Left lung (tissue), 14 donors: ENCODE measurements at places on chromosomes 3 and 15.

DNA sequence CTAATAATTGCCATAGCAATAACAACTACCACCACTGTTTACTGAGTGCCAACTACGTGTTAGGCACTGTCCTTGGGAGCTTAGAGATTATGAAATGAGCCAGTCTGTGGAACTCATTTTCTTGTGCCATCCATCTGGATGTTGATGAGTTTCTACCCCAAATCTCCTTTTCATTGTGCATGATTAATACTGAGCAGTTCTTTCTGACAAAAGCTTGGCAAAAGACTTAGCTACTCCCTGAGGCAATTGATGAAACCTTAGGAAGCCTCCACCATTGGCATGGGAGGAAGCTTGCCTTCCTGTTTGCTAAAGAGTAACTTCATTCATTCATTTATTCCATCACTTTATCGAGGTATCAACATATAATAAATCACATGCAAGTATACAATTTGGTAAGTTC is 39.8 kb downstream of the PRICKLE2 start:
- no peak for DNase-seq

- no peak for DNase-seq
These were observed 16.2 kb downstream of the MB21D2 start for GRCh38 chr3:192901435-192901834.

- DNase-seq, result no peak
These were observed 83.1 kb downstream of the PGPEP1L start for GRCh38 chr15:98924401-98925049.

DNA sequence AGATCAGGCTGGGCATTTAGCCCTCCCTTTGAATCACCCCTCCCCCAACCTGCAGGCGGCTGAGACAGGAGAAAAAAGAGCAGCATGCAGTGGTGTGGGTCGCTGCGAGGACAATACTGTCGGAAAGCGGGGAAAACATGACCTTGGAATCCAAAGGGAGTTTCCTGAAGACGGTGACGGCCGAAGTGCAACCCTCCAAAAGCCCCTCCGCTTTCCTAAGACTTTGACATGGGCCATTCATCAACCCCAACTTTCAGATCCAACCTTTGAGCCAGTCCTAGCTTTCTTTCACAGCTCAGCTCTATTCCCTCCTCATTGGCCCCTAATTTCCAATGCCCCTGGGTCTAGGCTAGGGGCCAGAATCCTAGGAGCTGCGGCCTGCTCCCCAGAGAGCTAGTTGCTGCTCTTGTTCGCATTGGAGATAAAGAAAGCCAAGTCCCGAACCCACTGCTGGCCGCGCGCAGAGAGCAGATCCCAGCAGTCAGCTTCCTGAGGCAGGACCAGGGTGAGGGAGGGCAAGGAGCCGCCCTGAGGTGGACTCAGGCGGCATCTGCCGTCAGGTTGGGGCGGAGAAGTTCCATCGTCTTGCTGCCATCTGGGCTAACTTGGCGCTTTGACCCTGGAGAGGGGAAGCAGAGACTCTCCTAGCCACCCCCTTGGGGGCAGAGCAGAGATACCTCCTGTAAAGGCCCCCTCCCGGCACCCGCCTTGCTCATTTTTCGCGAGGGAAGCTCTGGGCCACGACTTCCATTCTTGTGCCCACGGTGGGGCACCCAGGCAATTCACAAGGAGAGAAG is 914 bp downstream of the ZIC4 start:
- no peak for DNase-seq

DNA sequence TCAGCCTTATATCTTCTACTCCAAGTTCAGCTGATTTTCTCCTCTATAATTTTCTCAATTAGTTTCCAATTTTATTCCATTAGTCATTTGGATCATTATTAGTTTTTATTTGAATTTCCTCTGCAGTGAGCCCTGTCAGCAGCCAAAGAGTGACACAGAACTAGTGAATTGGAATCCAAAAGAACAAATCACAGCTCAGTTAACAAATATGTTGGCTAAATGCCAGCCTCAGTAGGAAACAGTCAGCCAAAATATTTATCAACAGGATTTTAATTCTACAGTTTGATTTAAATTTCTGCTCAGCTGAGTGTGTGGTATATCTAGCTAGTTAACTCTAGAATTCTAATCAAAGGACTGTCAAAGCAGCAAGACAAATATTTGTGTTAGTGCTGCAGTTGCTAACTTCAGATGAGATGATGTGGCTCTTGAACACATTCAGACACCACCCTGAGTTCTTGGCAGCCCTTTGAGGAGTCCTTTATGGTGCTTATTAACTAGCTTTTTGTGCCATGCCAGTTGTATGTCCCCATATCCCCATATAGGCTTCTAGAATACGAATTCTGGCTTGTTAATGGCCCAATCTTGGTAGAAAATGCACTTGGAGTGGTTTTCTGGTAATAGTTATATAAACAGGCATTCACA is 194.5 kb downstream of the CPNE4 start:
- DNase-seq, result no peak

DNA sequence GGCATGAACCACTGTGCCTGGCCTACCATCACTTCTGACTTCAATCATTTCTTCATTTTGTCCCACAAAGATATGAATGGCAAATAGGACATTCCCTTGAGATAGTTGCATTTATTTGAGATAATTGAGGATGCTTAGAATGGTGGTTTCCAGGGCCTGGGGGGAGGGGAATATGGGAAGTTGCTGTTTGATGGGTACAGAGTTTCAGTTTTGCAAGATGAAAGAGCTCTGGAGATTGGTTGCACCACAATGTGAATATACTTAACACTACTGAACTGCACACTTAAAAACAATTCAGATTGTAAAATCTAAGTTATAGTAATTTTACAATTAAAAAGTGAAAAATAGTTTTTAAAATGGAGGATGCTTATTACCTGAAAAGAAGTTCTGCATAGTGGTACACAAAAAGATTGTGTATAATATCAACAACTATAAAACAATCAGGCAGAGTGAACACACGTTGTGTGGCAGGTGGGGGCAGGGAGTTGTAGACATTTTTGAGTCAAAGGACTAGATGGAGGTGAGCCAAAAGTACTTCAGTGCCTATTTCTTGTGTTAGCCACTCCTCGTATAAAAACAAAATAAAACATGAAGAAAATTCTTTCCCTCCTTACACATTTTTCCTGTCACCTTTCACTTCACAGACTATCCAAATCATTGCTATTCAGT is 18.5 kb upstream of the RIOX2 start:
- no peak for DNase-seq

DNA sequence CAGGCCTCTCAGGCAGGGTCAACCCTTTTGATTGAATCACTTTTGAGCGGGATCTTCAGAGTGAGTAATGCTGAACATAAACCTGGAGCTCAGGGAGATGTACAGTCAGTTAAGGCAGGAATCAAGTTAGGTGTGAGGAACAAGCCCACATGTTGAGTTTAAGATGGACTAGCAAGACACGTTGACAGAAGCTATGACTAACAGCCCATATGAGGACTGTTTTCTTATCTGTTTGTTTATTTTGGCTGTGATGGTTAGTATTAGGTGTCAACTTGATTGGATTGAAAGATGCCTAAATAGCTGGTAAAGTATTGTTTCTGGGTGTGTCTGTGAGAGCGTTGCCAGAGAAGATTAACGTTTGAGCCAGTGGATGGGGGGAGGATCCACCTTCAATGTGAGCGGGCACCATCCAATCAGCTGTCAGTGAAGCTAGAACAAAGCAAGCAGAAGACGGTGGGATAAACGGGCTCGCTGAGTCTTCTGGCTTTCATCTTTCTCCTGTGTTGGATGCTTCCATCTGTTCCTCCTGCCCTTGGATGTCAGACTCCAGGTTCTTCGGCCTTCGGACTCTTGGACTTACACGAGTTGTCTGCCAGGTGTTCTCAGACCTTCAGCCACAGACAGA is 232.3 kb upstream of the STAC start:
- no peak for DNase-seq

- DNase-seq, result no peak
These were observed 24.6 kb downstream of the GTF2E1 start for GRCh38 chr3:120767106-120767505.

GRCh38 chr15:40420793-40421192 is 15.2 kb downstream of the IVD start:
- peak; percentile 85 for DNase-seq

DNA sequence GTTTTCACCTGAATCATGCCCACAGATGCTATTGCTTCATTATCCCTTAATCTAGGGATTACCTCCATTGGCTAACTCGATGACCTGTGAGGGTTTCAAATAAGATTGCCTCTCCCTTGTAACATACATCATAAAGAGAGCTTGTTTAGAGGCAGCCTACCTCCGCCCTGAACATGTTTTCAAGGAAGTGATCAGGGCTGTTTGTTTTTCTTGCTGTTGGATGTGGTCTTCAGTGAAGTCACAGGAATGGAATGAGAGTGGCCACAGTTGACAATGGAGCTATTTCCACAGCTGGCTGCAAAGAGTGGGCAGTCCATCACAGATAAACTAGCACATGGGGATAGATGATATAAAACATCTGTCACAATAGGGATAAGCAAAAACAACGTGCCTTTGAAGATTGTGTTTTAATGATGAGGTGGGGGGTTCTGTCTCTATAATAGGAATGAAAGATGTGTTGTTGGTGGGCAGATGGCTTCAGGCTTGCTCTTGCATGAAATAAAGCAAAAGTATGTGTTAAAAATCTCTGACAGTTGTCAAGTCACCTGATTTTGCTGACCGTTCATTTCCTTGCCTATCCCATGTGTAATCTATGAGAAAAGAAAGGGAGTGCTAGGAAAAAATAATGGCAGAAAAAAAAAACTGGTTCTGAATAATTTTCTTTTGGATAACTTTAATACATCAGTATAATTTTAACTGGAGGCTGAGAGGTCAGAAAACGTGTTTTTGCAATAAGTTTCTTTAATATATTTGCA is 642.3 kb downstream of the RBMS3 start:
- DNase-seq, result no peak

- DNase-seq, result no peak
These were observed 11.6 kb upstream of the SEMA5B start for GRCh38 chr3:123039178-123039577.

DNA sequence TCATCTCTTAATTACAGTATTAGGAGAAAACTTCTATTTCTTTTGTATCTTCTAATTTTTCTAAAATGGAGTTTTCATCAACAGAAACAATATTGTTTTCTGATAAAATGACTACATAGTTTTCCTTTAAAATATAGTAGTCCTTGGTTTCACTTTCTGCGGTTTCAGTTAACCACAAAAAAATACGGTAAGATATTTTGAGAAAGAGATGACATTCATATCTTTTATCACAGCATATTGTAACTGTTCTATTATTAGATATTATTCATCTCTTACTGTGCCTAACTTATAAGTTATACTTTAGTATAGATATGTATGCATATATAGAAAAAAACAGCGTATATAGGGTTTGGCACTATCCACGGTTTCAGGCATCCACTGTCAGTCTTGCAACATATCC is 2.3 kb downstream of the B4GALT4 start:
- no peak for DNase-seq

GRCh38 chr3:177250151-177250550 is 52.9 kb upstream of the TBL1XR1 start:
- no peak for DNase-seq

GRCh38 chr3:98800401-98800800 is 37.3 kb downstream of the ST3GAL6 start:
- DNase-seq, result no peak

GRCh38 chr15:69861331-69862171 is 236.2 kb downstream of the TLE3 start:
- DNase-seq, result no peak

GRCh38 chr15:101359365-101359947 is 64.4 kb upstream of the SNRPA1 start:
- DNase-seq, result no peak

DNA sequence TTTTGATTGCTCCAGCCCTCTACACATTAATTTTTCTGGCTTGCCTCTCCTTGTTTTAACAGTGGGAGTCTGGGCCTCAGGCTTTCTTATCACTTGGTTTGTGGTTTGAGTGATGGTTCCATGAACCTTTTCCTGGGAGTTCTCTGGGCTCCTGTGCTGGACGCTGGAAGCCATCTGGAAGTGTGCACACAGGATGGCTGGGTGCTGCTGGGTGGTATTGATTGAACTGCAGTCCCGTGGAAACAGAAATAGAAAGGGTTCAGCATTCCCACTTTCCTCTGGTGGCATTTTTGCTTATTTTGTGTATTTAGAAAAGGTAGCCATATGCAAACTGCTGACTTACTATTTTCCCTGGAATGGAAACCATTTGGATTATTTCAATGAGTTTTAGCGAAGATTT is 25.6 kb downstream of the MITF start:
- no peak for DNase-seq

GRCh38 chr3:141360888-141361598 is 7.3 kb upstream of the ZBTB38 start:
- DNase-seq, result peak; percentile 64

GRCh38 chr3:62870321-62870720 is 4.9 kb downstream of the CADPS start:
- no peak for DNase-seq
